Left lung (tissue), 14 donors: ENCODE measurements at places on chromosomes 11 and 22. TPM values are rescaled to one million over a fixed set of nuclear protein-coding genes. Genes with fewer than 3 reads are reported as not detected.

Gene OR8A1
- total RNA-seq = not detected

DNA sequence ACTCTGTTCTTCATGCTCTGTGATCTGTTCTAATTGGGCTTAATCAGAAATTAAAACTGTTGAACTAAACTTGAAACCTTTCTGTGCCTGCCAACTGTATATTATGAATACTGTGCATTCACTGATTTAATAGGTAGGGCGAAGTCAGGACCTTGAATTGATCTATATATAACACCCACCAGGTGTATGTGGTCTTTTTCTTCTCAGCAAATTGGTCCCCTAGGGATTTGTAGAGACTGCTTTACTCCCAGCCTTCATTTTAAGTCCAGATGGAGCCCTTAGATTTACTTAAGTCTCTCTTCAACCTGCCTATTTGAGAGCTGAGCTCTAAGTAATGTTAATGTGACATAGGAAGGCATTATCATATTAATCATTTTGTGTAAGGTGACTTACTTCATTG, 257.5 kb downstream of the TMEM135 start:
- no peak for DNase-seq

Gene TIMM10B
- total RNA-seq = 46.4 TPM

Gene VPS26B
- 42.5 TPM for total RNA-seq

DNA sequence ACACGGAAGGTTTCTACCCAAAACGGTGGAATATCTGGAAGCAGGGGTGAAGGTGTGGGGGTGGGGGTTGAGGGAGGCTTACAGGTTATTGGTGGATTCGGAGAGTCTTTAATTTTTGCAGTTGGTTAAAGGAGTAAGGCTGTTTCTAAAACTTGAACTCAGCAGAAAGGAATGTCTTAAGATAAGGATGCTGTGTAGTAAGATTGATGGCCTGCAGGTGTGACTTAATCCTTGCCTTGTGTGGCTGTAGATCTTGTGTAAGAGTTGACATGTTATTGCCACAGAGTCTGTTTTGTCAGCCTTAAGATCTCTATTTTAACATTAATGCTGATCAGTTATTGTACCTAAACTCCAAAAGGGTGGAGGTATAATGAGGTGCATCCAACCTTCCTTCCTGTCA, 16.4 kb upstream of the OR6M1 start:
- no peak for DNase-seq

Gene KIRREL3
- total RNA-seq = not detected

DNA sequence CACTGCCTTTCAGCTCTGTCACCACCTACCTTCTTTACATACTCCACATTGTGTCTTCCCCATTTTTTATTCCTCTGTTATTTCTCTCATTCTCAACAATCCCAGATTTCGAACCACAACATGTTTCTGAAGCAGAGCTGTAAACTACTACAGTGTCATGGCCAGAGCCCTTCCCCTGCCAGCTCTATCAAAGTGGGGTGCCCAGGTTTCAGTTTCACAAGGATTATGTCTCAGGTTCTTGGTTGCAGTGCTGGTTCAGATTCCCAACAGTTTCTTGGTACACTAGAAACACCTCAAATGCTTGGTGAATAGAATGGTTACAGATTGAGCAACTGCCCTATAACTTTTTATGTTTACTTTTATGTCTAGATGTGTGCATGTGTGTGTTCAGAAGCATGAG, 172.7 kb upstream of the MTNR1B start:
- no peak for DNase-seq

Gene LRRC74B
- total RNA-seq = 0.94 TPM
